C1 segment of cervical spinal cord (tissue), 14 donors: ENCODE measurements at places on chromosomes 13 and 19.
A peak's percentile ranks its signal among the peaks of the same experiment; 100 is the strongest.

- no peak for DNase-seq
These were observed 610 bp downstream of the ZSCAN1 start for GRCh38 chr19:58034477-58034793.

- DNase-seq, result no peak
These were observed 310.0 kb downstream of the TEX29 start for GRCh38 chr13:111630406-111630805.

DNA sequence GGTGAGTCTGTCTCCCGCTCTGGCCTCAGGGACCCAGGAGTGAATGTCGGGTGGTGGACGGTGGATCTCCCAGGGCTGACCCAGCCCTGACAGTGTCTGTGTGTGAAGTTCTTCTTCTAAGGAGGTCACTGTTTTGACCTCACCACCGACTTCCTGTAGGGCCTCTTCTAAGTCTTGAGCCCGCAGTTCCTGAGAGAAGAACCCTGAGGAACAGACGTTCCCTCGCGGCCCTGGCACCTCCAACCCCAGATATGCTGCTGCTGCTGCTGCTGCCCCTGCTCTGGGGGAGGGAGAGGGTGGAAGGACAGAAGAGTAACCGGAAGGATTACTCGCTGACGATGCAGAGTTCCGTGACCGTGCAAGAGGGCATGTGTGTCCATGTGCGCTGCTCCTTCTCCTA, at the start of gene SIGLEC7:
TSS of gene SIGLEC7 (plus strand) at position 183 of the 400 bp plus-strand sequence. CDS start at position 252, 69 bp downstream.
- no peak for DNase-seq

DNA sequence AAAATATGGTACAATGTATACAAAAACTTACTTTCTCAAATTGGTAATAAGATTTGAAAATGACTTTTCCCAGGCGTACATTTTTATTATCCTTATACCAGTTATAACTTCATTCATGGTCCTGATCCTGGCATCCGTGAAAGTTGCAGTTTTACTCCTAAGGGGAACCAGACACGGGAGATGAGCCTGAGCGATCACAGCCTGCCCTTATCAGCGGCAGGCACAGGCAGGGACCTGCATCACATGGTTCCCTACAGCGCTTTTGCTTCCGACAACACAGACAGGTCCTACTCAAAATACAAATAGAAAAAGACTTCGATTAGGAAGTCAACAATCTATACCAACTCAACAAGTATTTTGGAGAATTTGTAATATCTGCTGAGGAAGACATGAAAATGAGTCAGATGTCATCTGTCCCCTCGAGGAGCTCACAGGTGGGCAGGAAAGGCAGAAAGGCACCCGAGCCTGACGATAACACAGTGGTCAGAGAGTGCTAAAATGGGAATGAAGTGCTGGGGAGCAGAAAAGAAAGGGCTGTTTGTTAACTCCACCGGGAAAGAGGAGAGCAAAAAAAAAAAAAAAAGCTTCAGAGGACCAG, 93.4 kb downstream of the ABCC4 start:
- no peak for DNase-seq

DNA sequence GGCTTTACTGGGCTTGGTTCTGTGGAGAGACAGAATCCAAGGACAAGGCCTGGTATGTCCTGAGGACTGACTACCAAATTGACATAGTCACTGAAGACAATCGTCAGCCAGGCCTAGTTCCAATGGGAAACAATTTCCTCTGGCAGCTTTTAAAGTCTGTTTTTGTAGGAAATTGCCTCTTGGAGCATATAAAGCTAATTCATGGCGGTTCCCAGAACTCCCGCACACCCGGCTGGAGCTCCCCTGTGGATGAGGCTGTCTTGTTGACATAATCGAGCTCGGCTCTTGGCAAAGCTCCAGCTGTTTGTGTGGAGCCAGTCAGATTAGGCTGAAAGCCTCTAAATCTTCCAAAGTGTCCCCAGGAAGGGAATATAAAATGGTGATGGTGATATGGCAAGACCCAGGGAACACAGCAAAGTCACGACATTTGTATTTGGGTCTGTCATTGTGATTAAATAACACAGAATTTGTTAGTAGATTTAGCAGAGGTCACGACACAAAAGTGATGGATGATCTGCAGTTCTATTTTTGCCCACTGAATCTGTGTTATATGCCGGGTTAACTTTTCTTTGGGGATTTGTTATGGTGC, 395.0 kb downstream of the PCDH9 start:
- peak; percentile 25 for DNase-seq

DNA sequence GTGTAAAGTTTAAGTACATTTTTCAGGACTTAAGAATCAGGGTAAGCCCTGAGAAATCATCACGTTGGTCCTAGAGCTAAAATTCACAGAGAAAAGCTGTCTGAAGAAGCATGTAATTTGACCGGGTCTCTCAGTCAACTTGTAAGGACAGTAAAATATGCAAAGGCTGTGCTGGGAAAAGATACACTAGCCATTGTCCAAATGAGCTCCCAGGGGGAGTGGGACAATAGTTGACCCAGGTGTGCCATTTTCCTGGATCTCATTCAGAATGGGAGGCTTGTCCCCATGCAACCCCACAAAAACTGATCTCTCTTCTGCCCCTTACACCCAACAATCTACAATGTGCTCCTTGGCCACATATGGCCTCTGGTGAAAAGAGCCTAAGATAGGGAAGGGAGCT, 437.9 kb downstream of the KLF12 start:
- no peak for DNase-seq

- DNase-seq, result no peak
These were observed 9.8 kb downstream of the MED26 start for GRCh38 chr19:16618248-16618647.

DNA sequence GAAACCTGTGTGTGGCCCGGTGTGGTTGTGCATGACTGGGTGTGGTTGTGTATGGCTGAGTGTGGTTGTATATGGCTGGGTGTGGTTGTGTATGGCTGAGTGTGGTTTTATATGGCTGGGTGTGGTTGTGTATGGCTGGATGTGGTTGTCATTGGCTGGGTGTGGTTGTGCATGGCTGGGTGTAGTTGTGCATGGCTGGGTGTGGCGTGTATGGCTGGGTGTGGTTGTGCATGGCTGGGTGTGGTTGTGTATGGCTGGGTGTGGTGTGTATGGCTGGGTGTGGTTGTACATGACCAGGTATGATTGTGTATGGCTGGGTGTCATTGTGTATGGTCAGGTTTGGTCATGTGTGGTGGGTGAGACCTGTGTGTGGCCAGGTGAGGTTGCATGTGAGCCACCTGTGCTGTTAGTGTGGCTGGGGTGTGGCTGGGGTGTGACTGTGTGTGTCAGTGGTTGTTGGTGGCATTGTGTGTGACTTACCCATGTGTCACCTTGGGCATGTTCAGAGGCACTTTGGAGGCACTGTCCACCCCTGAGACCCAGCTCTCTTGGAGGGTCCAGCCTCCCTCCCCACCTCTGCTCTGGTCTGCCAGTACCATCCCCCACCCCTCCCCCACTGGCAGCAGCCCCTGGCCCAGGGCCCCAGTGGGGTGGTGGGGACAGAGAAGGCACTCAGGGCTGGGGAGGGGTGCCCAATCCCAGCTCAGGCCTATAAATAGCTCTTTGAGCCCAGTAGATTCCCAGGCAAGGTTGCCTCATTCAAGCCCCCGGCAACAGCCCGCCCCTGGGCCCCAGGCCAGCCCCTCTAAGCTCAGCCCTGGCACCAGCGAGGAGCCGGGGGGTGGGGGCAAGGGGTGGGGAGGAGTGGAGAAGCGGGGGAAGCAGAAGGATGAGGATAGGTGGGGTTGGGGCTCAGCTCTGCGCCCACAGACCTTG, 3.9 kb upstream of the NCAN start:
- peak; percentile 34 for DNase-seq

GRCh38 chr13:50355797-50356196, 340.6 kb downstream of the KCNRG start:
- no peak for DNase-seq

DNA sequence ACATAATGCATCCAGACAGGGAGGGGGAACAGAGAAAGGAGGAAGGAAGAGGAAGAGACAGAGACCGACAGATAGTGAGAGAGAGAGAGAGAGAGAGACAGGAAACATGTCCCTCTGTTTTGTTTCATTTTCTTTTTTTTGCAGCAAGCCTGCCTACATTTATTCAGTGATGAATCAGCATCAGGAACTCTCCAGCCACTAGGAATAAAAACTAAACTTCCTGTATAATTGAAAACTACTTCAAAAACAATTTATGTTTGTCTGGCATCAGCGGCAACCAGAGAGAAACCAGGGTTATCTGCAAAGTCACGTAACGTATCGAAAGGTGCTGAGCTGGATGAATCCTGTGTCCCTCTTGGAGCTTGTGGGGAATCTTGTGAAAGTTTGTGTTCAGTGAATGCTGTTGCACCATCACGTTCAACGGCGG, 148.6 kb upstream of the SOX21 start:
- no peak for DNase-seq

DNA sequence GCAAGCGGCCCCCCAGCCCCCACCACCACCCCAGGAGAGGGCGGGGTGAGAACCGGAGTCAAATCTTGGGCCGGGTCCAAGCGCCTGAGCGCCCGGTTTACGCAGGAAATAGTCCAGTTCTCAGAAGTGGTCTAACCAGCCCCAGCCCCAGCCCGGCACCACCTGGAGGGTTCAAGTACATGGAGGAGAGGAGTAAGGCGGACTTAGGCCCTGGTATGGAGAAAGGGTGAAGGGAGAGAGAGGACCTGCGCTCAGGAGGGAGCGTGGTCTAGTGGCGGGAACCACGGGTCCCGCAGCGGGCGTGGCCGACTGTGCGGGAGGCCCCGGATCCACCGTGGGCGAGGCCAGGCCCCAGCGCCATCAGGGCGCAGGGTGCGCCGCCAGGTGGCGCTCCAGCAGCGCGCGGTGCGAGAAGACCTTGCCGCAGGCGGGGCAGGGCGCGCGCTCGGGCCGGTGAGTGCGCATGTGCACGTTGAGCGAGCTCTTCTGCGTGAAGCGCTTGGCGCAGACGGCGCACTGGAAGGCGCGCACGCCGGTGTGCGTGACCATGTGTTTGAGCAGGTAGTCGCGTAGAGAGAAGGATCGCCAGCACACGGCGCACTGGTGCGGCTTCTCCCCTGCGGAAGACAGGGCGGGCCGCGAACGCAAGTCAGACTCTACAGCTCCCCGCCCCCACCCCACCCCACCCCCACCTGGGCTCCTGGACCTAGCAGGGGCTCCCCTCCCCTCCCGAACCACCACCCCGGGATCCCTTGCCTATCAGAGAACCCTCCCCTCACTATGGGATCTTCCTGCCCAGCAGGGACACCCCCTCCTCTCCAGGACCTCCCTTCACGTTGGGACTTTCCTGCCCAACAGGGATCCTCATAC, 2.1 kb upstream of the SLC27A5 start:
- peak; percentile 62 for DNase-seq

DNA sequence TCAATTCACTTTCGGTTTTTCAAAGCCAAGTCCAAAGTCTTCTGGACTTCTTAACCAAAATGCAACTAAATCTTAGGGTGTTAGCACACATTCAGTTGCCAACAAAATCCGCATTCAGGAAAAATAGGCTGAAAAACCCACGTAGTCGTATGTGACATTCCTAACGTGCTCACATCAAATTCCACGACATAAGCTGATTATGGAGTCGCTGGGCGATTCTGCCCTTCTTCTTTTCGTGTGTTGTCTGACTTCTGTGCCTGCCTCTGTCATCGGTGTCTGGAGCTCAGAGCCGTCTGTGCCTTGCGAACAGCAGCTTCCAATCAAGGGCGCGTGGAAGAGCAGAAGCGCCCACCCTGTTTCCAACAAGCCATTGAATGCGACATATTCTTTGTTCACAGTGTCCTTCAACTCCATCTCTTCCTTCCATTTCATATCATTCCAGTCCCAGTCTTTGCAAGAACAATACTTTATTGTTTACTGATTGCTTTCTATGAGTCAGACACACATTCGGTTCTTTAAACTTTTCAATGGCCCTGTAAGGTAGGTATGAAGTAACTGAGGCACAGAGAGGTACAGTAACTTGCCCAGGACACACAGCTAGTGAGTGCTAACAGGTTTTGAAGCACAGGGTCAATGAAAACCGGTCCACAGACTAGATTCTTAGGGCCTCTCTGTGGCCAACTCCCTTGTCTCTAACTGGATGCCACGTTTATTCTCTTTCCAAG, 8.2 kb upstream of the ZNF507 start:
- no peak for DNase-seq

GRCh38 chr19:39193803-39194202, 3.0 kb upstream of the NCCRP1 start:
- DNase-seq, result no peak

DNA sequence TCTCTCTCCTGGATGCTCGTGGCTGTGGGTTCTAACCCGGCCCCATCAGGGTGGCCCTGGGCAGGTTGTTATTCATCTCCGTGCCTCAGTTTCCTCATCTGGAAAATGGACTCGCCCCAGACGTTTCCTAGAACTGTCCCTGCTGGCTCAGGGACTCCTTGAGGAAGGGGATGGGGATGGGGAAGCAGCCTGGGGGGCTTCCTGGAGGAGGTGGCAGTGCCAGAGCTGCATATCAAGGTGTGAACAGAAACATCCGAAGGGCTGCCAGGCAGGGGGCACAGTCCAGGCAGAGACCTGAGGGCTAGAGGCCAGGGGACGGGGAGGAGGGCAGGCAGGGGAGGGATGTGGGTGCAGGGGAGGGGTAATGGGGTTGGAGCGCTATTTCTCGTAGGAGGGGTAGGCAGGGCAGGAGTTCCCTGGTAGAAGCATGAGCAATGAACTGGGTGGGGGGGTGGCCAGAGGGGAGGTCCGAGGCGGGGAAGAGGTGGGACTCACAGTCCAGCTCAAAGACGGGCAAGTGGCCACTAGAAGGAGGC, 3.6 kb upstream of the ELANE start:
- no peak for DNase-seq

GRCh38 chr19:45045671-45046353, 7.0 kb downstream of the CLASRP start:
- DNase-seq, result peak; percentile 56

- no peak for DNase-seq
These were observed 7.1 kb downstream of the LTBP4 start for GRCh38 chr19:40608240-40608621.

DNA sequence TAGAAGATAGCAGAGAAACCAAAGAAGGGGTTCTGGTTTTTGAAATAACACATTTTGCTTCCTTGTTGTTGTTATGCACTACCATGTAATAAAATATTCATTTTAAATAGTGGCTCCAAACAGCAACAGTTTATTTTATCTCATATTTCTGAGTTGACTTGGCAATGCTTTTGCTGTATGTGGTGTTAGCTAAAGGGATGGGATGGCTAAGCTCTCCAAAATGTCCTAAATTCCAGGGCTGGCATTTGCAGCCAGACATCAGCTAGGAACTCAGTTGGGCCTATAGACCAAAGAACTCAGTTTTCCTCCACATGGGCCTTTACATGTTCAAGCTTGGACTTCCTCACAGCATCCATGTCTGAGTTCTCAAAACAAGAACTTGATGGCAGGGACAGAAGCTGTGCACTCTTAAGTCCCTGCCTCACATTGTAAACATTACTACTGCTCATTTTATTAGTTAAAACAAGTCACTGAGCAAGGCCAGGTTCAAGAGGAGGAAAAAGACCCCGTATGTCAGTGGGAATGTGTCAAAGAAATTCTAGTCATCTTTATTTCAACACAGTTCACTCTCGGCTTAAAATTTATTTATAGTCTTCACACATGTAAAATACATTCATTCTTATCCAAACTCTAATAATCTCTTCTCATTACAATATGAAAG, 819.3 kb upstream of the PCDH20 start:
- DNase-seq, result no peak

- no peak for DNase-seq
These were observed 5.0 kb downstream of the ANO8 start for GRCh38 chr19:17329366-17330261.

- DNase-seq, result no peak
These were observed 555 bp downstream of the SCAF1 start for GRCh38 chr19:49642492-49643035.
